ENCODE measurements at places on chromosomes 7 and 10.

DNA sequence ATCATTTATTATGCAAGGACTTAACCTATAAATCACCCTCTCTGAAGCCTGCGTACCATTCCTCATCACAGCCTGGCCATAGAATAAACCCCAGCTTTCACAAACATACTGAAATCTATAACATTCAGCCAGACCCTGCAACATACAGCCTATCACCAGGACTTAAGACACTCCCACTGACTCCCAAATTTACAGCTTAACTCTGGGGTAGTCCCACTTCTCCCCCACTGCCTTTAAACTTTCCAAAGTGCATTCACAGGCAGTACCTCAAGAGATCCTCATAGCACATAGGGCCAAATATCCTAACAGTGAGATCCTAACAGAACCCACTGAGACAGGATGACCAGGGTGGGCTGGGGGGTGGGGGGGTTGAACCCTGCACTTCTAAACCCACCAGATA lies 3.5 kb downstream of the LDB1 start:
- no peak for DNase-seq

- DNase-seq, result no peak
Measured at GRCh38 chr10:86723009-86723408, 33.4 kb upstream of the BMPR1A start.

DNA sequence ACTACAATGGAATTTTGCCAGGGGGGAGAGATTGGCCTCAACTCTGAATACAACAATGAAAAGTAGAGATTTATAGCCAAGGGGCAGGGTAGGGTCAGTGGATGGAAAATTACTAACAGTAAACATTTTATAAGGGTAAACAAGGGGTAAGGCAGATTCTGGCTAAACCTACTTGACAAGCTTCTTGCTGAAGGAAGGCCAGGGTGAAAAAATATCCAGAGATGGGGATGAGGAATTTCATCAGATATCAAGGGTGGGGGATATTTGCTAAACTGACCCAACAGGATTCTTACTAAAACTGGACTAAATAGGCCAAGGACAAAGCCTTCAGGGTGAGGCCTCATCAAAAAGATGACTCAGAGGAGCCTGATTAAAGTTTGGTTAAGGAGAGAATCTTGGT lies 156.3 kb downstream of the RTKN2 start:
- DNase-seq, result no peak

GRCh38 chr7:24318326-24318725 lies 34.3 kb downstream of the NPY start:
- DNase-seq, result peak; percentile 47

- no peak for DNase-seq
Measured at GRCh38 chr7:141664450-141664849, 37.5 kb downstream of the DENND11 start.

GRCh38 chr10:24616536-24616935 lies 107.2 kb downstream of the ARHGAP21 start:
- DNase-seq, result no peak

DNA sequence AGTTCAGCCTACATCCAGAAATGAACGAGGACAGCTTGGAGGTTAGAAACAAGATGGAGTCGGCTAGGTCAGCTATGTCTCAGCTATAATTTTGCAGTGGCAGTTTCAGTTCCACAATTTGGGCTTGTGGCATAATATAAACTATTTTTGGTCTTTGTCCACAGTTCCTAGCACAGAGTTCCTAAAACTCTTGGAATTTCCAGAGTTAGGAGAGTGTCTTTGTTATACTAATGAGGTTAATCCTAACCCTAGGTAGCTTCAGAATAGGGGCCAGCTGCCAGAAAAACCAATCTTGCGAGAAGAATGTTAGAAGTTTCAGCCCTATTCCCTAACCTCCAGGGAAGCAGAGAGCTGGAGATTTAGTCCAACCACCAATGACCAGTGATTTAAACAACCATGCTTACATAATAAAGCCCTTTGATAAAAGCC lies 131.9 kb downstream of the AKR1D1 start:
- no peak for DNase-seq

DNA sequence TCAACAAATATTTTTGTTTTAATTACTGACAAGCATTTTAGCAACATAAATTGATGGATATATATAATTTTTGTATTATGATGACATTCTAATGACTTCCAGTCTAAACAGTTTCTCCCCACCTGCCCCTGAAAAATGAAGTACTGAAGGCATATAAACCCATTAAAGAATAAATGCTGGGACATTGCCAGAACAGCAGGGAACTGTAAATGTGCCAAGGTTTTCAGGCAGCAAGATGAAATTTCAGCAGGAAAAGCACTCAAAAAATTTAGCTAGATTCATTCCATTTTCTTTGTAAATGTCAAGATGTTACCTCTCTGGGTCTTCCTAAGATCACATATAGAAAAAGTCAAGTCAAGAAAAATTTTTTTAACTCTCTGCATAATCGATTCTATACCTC lies 11.0 kb upstream of the TLL2 start:
- no peak for DNase-seq

GRCh38 chr10:69745698-69746097 lies 56.0 kb upstream of the COL13A1 start:
- DNase-seq, result no peak

GRCh38 chr10:115945701-115946445 lies 327.1 kb downstream of the GFRA1 start:
- no peak for DNase-seq

- DNase-seq, result no peak
Measured at GRCh38 chr10:99429517-99430095, 818 bp downstream of the GOT1 start.

DNA sequence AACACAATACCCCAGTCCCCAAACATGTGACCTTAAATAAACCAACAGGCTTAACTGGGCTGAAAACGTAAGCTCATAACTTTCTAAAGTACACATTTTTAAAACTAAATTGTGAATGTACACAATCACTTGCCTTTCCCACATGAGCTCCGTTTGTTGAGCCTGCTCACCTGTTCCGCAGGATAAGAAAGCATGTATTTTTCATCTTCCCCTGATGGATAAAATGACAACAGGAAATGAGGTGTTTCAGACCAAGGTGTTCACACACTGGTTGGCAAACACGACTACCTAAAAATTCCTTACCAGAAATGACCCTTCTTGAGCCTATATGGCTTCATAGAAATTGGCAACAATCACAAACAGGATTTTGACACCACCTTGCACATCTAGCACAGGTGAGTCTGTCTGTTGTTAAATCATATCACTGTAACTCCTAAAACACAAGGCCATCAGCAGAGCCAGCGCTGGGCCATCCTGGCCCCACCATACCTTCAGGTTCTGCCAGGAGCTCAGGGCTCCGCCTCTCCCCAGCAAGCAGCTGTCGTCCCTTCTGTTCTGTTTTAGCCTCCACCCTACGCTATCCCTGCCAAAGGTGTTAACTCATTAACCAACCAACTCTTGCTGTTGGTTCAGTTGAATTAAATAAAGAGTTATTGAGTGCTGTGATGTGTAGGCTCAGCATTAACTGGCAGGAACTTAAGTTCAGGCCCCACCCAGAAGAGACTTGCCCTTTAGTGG lies 73.6 kb upstream of the RNF32 start:
- no peak for DNase-seq

DNA sequence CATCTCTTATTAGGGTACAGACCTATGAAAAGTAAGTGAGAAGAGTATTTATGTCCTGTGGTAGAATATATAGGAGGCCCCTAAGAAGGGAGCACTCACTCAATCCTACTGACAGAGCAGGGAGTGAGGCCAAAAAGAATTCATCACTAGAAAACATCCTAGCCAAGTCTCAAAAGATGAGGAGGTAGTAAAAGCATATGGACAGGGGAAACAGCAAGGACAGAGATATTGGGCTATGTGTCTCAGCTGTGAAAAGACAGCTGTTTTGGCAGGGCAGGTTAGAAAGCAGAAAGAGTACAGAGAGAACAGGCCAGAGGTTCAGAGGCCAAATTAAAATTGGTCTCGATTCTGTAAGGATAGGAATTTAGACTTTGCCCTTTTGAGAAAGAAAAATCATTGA lies 548.3 kb upstream of the ANKRD30A start:
- DNase-seq, result no peak

- no peak for DNase-seq
Measured at GRCh38 chr7:31335161-31335856, 5.2 kb downstream of the NEUROD6 start.

DNA sequence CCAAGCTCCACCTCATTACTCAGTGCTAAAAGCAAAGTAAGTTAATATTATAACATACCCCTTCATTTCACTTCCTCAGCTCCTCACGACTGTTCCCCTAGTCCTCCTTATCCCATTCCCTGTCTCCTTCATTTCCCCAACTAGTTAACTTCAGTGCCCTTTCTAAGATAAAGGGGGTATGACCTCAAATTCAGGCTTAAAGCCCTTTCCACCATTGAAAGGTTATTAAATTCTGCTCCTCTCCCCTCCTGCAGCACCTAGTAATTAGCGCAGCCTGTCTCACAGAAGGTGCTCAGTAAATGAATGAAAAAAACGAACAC lies 1.0 kb downstream of the CRPPA start:
- no peak for DNase-seq

DNA sequence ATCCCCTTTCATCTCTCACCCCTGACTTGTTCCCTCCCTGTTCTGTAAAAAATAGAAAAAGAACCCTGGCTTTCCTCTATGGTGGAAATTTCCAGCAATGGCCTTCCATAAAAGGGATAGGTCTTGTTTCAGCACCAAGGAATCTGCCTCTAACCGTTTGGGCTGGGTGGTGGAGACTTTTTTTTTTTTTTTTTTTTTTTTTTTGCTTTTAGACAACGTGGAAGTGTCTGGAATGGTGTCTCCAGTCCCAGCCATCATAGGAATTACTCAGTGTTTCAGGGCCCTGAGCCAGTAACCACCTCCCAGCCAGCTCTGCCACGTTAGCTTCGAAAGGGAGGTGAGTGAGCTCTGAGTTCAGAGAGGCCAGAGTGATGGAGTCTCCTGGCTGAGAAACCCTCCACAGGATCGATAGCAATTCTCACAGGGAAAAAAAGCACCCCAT lies 97.3 kb upstream of the COL1A2 start:
- no peak for DNase-seq

DNA sequence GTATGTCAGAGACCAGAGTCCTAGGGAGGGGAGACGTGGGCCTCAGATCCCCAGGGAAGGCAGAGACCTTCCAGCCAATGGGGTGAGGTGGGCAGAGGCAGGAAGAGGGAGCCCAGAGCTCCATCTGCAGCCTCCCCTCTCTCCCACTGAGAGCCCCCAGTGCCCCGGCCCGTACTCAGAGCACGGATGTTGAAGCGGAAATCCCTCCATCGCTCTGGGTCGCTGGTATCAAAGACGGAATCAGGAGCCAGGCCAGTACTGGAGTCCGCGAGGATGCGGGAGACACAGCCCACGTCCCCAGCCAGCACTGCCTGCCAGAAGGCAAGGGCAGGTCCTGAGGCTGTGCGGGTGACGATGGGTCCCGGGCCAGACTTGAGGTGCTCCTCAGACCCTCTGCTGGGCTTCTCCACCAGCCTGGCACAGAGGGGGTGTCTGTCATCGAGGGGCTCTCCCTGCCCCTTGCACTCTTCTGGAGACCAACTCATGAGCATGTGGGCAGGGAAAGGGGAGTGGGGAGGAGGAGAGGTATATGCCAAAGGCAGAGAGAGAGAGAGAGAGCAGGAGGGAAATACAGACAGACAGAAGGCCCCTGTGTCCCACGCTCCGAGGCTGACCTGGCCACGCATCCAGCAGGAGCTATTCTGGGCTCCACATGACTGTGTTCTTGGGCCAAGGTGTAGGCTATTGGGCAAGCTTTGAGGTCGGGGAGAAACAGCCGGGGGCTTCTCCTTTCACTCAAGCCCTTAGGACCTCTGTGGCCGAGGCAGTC lies at the start of gene ASB10:
Gene ASB10 (minus strand): TSS at position 611 of the 769 bp plus-strand sequence. CDS start 120 bp downstream, at position 491.
- no peak for DNase-seq

- peak; percentile 60 for DNase-seq
Measured at GRCh38 chr10:52864201-52865106, 91.9 kb upstream of the MBL2 start.

GRCh38 chr7:72265071-72265904 lies 146.8 kb downstream of the CALN1 start:
- no peak for DNase-seq

- no peak for DNase-seq
Measured at GRCh38 chr10:62092301-62093030, 176.2 kb downstream of the RTKN2 start.

DNA sequence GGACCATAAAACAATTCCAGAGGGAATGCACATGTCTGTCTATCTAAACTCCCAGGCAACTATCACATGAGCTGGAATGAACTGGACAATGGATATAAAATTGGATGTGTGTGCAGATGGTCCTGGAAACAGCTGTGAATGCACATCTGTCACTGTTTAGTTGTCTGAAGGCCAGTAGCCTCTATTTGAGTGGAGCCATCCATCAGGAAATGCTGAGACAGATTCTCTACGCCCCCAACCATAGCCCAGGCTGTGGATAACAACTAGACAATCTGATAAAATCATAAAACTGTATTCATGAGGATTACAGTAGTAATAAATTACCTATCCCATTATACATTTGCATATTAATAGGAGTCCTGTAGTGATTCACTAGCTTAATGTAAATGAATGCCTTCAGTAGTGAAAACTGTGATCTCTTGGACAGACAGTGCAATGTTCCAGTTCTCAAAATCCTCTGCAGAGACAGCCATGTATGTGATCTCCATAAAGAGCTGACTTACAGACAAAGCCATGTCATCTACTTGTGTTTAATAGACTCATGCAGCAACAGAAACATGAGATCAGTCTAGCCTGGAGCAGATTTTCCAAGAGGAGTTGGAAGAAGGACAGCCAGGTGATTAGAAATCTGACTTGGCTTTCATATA lies 907.6 kb downstream of the KCNMA1 start:
- no peak for DNase-seq

- no peak for DNase-seq
Measured at GRCh38 chr7:13715534-13715933, 273.9 kb downstream of the ETV1 start.

DNA sequence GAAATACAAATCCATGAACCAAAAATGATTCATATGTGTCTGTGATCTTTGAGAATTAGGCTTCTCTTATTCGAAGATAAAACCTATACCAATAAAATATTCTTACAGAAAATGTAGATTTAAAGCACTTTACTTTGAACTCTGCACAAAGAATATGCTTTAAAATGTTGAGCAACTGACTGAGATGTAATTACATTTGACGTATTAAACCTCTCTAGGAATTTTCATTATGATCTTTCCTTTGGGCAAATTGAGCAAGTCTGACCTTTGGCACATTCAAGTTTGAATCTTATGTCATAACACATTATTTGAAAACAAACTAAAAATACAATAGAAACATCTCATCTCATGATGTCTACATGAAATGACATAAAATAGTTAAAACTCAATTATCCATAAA lies 69.2 kb upstream of the AHR start:
- DNase-seq, result no peak

DNA sequence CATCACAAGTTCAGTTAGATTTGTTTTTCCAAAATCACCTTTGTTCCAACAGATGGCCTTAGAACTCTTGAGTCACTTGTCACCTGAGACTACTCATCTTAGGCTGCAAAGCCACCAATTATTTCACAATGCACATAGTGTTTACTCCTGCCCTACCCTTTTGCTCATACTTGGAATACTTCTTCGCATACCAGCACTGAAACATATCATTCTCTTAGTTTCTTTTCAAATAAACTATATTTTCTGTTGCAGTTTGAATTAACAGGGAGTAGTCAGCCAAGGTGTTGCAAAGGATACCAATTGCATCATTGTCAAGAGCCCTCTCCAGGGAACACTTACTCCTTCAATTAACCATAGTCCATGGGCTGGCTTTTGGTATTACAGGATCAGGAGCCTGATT lies 71.0 kb downstream of the CASD1 start:
- no peak for DNase-seq
